SW 1271 (cell line): ENCODE measurements at places on chromosomes 7 and 10.

GRCh38 chr7:34759477-34760125 lies 101.6 kb downstream of the NPSR1 start:
- peak; percentile 14 for DNase-seq

DNA sequence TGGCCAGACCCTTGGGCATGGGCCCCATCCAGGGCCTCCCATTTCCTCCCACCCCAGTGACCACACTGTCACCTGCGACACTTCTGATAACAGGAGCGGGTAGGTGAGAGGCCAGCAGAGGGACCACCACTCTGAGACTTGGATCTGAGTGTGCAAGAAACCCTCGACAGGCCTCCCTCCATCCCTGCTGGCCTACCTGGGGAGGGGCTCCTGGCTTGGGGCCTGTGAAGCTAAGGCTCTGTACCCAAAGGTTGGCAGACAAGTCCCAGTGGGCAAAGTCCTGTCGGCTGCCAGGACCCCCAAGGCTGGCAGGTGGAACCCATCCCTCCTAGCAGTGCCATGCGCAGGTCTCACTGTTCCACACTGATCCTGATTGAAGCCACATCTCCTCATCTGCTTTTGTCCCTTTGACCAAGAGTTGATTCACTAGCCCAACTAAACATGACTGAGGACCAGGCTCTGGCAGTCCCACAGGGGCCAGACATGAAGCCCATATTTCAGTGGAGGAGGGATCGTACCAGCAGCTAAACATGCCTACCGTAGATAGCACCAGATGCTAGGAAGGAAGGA lies 1.2 kb upstream of the PGAM2 start:
- DNase-seq = no peak

DNA sequence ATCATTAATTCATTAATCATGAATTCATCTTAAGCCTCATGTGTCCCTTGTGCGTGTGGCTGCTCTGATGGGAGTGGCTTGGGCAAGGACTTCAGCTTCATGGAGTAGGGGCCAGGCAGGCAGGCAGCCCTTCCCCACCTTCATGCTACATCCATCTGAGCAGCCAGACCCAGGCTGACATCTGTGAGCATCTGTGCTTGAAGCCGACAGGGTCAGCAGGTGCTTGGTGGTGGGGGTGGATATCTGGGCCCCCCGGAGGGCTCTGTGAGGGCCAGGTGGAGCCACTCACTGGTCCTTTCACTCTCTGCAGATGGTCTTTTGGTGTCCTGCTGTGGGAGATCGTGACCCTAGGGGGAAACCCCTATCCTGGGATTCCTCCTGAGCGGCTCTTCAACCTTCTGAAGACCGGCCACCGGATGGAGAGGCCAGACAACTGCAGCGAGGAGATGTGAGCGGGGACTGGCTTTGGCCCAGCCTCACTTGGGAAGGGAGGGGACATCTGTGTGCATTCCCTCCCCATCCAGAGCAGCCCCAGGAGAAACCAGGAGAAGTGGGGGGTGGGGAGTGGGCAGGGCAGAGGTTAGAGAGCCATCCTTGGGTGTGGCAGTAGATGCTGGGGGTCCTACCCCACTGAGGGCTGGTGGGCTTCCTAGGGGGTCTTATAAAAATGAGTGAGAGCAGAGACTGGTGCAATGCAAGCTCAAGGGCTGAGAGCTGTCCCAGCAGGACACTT lies 14.7 kb upstream of the CSGALNACT2 start:
- DNase-seq = no peak

GRCh38 chr7:132548489-132549078 lies 27.7 kb downstream of the PLXNA4 start:
- no peak for DNase-seq

GRCh38 chr10:91875779-91876178 lies 33.5 kb downstream of the FGFBP3 start:
- no peak for DNase-seq
